ENCODE measurements at places on chromosomes 4 and X. TPM values are rescaled to one million over a fixed set of nuclear protein-coding genes. Genes with fewer than 3 reads are reported as not detected.

GRCh38 chrX:38939067-38939466, 137.8 kb downstream of the MID1IP1 start:
- no peak for DNase-seq
- no peaks in the 10 kb centered on the region for H3K4me1 ChIP-seq
- no peaks in the 10 kb centered on the region for H3K27me3 ChIP-seq
- H3K4me3 ChIP-seq, result no peak overlapping the region

GRCh38 chr4:7320206-7320797, 114.4 kb downstream of the PSAPL1 start:
- no peak for DNase-seq
- H3K27me3 ChIP-seq, result peaks cover 38% of the 10 kb centered on the region
- no peak overlapping the region for H3K27ac ChIP-seq
- no peaks in the 10 kb centered on the region for H3K4me1 ChIP-seq

DNA sequence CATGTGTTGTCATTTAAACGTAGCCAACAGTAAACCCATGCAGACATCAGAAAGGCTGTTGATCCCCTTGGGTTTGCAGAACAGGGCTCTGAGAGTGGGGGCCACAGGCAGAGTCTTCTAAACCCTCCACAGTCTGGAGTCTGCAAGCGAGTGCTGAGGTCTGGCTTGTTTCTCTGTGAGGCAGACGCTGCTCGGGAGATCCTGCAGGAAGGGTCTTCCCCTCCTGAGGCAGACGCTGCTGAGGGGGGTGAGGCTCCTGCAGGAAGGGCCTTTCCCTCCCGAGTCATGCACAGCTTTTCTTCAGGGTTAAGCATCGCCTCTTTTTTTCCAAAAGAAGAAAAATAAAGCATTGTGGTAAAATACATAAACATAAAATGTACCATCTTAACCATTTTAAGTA, 17.1 kb upstream of the PDE6B start:
- no peaks in the 10 kb centered on the region for H3K4me1 ChIP-seq
- H3K27me3 ChIP-seq, result peaks cover 15% of the 10 kb centered on the region
- H3K27ac ChIP-seq, result no peak overlapping the region
- H3K4me3 ChIP-seq, result no peak overlapping the region
- H3K36me3 ChIP-seq, result peaks cover 3% of the 10 kb centered on the region

GRCh38 chrX:102837847-102838246, 99.2 kb upstream of the RAB40AL start:
- no peak for DNase-seq
- peaks cover under 1% of the 10 kb centered on the region for H3K36me3 ChIP-seq
- H3K27me3 ChIP-seq, result no peaks in the 10 kb centered on the region
- no peak overlapping the region for H3K4me3 ChIP-seq

GRCh38 chr4:25658357-25658771, 2.7 kb downstream of the SLC34A2 start:
- no peaks in the 10 kb centered on the region for H3K27me3 ChIP-seq
- DNase-seq, result no peak

GRCh38 chr4:52076731-52077130, 25.6 kb downstream of the SPATA18 start:
- H3K27me3 ChIP-seq, result peaks cover 53% of the 10 kb centered on the region
- no peak overlapping the region for H3K4me3 ChIP-seq
- no peak overlapping the region for H3K27ac ChIP-seq
- no peaks in the 10 kb centered on the region for H3K36me3 ChIP-seq

PDCL2 gene
- not detected for total RNA-seq

CABS1 gene
- total RNA-seq, result not detected
